ENCODE measurements at places on chromosomes 1 and 21. TPM values are rescaled to one million over a fixed set of nuclear protein-coding genes. Genes with fewer than 3 reads are reported as not detected.
A peak's percentile ranks its signal among the peaks of the same experiment; 100 is the strongest.

- DNase-seq = peak; percentile 12
Observed at GRCh38 chr1:64826991-64827390, 82.1 kb downstream of the RAVER2 start.

GRCh38 chr1:216500273-216500967 lies 77.2 kb upstream of the USH2A start:
- no peak for DNase-seq

Gene HUNK
- total RNA-seq = 0.05 TPM

DNA sequence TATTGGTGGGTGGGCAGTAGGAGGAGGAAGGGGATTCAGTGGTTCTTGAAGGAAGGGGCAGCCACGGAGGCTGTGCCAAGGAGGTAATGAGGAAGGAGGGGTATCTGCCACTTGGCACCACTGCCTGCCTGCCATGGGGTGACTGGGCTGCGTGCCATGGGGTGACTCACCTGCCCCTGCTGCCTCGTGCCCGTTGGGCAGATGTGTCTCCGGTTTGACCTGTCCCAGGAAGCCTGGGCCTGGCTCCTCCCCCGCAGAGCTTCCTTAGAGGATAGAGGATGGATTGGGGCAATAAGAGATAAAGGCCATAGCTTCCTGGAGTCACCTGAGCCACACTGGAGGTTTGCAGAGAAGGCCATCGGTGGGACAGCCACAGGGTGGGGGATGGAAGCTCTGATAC lies 1.7 kb downstream of the PADI3 start:
- peak; percentile 96 for DNase-seq

All from M059J (cell line).